Activated CD8-positive, alpha-beta T cell treated with anti-CD3 and anti-CD28 coated beads for 36 hours (primary cell): ENCODE measurements at places on chromosomes 3 and 15. TPM values are rescaled to one million over a fixed set of nuclear protein-coding genes. Genes with fewer than 3 reads are reported as not detected.

DNA sequence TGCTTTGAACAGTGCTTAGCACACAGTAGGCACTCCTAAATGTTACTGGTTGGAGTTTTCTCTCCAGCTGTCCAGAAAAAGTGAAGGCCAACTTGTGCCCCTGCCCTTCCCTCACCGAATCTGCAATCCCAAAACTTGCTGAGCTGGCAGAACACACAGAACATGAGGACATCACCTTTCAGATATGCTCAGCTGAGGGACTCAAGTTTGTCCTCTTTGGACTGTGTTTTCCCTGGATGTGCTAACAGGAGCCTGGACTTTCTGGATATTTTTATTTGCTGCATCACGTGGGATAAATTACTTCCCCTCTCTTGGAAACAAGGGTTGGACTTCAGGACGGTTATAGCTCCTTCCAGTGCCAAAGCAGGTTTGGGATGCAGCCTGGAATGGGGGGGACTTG lies 59.5 kb upstream of the SMAD6 start:
- no peak for DNase-seq

The BCHE gene
- not detected for total RNA-seq

The CDCP1 gene
- total RNA-seq, result 0.36 TPM

- DNase-seq, result peak; percentile 20
These were observed 16.9 kb downstream of the CSPG4 start for GRCh38 chr15:75695634-75696310.

GRCh38 chr3:129890125-129890524 lies 3.4 kb downstream of the TMCC1 start:
- peak; percentile 8 for DNase-seq

- DNase-seq, result no peak
These were observed 10.6 kb upstream of the POU1F1 start for GRCh38 chr3:87287011-87287410.

DNA sequence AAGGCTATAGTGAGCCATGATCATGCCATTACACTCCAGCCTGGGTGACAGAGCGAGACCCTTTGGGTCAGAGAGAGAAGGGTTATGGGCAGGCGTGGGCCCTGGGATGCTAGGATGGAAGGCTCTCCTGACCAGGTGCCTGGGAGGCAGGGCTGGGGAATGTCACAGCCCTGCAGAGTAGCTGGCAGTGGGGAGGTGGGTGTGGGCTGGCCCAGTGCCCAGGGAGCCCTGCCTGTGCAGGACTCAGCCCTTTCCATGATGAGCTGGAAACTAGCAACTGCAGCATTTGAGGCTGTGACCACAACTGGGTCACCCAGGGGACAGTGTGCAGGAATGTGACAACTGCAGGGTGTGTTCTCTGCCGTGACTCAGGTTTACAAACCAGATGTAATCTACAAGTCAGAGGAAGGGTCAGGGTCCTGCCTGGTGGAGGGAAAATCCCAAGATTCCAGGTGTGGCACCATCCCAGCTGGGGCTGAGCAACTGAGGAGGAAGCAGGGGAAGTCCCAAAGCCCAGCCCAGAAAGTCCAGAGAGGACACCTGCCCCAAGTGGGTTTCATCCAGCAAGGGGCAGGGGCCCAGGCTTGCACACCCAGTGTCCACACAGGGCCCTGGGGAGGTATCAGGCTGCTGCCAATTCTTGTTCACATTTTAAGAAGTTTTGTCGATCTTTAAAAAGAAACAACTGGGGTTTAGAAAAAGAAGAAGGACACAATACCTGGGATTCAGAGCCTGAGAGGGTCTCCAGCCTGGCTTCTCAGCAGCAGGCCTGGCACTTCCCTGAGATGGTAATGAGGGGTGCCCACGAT lies 45.5 kb downstream of the SLC28A1 start:
- DNase-seq, result peak; percentile 41

The ITIH1 gene
- not detected for total RNA-seq

DNA sequence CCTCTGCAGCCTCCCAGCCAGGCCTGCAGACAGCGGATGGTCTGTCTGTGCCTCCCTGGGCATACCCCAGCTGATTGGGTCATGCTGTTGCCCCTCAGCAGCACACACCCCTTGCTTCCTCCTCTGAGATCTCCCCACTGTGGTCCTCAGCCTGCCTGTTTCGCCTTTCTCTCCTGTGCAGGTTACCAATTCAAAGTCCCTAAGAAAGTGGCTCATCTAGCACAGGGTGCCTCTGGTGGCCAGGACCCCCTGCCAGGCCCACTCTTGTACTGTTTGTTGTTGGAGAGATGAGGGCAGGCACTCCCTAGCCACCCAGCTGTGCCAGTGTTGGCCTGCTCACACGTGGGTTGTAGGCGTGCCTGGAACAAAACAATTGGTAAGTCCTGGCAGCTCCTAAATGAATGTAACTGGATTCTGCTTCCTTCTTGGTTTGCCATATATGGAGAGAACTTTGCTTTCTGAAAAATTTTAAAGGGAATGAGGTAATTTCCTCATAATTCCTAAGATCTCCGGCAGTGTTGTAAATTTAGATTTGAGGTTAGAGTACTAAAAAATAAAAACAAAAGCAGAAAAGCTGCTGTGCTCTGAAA lies 213.2 kb upstream of the IL12A start:
- no peak for DNase-seq

DNA sequence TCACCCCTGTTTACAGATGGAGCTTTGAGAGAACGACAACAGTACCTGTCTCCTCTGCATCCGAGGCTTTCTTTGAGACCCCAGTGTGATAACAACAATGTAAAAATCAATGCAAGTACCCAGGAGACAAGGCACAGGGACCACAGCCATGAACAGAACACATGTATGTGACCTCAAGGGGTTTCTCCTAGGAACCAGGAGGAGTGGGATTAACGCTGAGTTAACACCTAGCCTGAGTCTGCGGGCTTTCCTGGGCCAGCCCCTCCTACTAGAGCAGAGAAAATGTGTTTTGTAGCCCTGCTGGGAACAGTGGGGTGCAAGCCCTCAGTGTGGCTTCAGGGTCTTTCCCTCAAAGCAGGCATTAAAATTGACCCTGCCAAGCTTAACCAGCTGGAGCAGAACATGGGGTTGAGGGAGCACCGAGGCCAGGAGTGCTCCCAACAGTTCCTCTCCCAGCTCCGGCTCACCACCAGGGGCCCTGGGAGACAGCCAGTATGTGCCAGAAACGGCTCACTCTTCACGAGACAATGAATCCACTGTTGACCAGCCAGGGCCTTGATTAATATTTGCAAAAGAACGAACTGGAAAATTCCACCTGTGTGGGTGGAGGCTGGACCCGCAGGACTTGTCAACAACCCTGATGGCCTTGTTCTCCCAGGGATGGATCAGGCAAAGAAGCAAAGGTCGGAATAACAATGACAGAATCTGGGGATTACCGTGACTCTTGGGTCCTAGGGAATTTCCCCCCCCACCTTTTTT lies 3.6 kb downstream of the CHDH start:
- DNase-seq, result no peak

The MASP1 gene
- total RNA-seq, result not detected

GRCh38 chr3:121018917-121019321 lies 110.9 kb downstream of the STXBP5L start:
- DNase-seq, result no peak

GRCh38 chr15:52163321-52164190 lies 27.6 kb downstream of the GNB5 start:
- peak; percentile 52 for DNase-seq

The ECE2 gene
- not detected for total RNA-seq

- DNase-seq, result no peak
These were observed 106.3 kb downstream of the PROS1 start for GRCh38 chr3:93867425-93867824.
